ENCODE measurements at places on chromosomes 7 and 10. TPM values are rescaled to one million over a fixed set of nuclear protein-coding genes. Genes with fewer than 3 reads are reported as not detected.

DNA sequence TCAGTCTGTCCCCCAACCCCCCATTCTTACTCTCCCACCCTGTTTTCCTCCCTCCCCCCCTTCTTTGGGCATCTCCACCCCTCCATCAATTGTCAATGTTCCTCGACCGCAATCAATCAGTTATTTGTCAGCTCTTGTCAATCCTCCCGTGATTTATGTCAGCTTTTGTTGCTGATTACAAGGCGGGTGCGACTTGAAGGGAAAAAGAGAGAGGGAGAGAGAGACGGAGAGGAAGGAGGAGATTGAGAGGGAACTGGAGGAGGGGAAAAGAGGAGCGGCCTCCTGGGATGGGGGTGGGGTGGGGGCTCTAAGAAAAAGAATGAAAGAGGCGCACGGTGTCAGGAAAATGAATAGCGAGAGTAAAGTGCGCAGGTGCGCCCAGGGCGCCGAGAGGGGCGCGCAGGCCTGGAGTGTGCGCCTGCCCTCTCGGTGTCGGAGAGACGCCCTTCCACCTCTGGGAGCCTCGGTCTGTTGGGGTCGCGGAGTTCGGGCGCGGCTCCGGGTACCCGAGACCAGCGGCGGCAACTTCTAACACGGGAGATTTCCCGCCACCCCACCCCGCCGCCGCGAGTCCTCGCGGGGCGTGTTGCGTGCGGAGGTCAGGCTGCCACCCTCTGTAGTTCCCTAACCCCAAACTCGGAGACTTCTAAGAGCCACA, 1.1 kb upstream of the ZNF503 start:
- peaks cover 5% of the 10 kb centered on the region for H3K36me3 ChIP-seq
- peak overlapping the region; percentile 83 for H3K27ac ChIP-seq
- no peak for DNase-seq

CYP3A7 gene
- not detected for total RNA-seq

DNA sequence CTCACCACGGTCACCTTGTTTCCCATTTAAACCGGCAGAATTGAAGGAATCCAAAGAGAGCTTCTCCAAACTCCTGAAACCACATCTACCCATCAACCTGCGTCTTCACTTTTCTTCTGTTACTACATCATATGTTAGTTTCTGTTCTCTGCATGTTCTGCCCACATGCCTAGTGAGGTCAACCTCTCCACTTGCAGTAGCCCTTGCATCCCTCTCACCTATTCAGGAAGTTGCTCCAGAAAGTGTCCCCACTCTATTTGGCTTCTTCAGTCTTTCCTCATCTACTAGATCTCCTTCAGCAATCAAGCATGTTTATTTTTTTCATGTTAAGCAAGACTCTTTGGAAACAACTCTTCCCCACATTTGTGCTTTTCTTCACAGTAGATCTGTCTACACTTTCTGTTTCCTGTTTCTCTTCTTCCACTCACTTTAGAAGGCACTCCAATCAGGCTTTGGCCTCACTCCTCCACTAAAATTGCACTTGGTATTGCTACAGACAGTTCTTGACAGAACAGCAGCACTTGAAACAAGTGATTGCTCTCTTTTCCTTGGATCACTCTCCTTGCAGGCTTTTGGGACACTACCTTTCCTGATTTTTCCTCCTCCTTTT, 7.5 kb downstream of the SAMD9L start:
- H3K4me3 ChIP-seq, result no peak overlapping the region
- H3K36me3 ChIP-seq, result peaks cover 42% of the 10 kb centered on the region
- H3K27me3 ChIP-seq, result no peaks in the 10 kb centered on the region
- no peak for DNase-seq
- no peak overlapping the region for H3K27ac ChIP-seq

- no peaks in the 10 kb centered on the region for H3K36me3 ChIP-seq
- H3K4me1 ChIP-seq, result no peaks in the 10 kb centered on the region
- no peak overlapping the region for H3K27ac ChIP-seq
- no peak overlapping the region for H3K4me3 ChIP-seq
These were observed 3.9 kb upstream of the POU6F2 start for GRCh38 chr7:38973760-38974159.

DNA sequence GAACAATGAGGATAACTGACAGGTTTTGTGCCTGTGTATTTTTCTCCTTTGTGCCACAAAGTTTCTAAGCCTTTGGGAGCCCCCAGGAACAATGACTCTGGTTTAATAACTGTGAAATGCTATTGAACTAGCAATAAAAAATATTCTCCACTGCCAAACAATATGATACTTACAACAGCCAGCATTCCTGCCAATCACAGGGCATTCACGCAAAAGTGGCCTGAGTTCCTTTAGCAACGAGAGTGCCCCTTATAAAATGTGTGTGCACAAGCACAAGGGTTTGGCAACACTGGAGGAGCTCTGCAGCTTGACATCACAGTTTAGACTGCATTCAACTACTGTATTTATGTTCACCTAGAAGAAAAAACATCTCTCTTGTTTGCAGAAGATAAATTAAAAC, 412.9 kb upstream of the NFE2L3 start:
- DNase-seq, result no peak
- H3K27me3 ChIP-seq, result peaks cover 7% of the 10 kb centered on the region

GRCh38 chr7:94064541-94065191, 60.5 kb upstream of the BET1 start:
- H3K4me1 ChIP-seq, result peaks cover 12% of the 10 kb centered on the region
- peaks cover 44% of the 10 kb centered on the region for H3K27me3 ChIP-seq
- H3K36me3 ChIP-seq, result no peaks in the 10 kb centered on the region
- no peak overlapping the region for H3K4me3 ChIP-seq
- no peak overlapping the region for H3K27ac ChIP-seq
- no peak for DNase-seq

- H3K27me3 ChIP-seq, result no peaks in the 10 kb centered on the region
- no peak for DNase-seq
- H3K4me1 ChIP-seq, result no peaks in the 10 kb centered on the region
- H3K4me3 ChIP-seq, result no peak overlapping the region
These were observed 723.7 kb downstream of the SORCS1 start for GRCh38 chr10:106440767-106441166.

GRCh38 chr10:17006631-17007417, 122.8 kb downstream of the CUBN start:
- no peak for DNase-seq
- H3K27ac ChIP-seq, result no peak overlapping the region
- peaks cover 34% of the 10 kb centered on the region for H3K4me1 ChIP-seq
- no peak overlapping the region for H3K4me3 ChIP-seq
- no peaks in the 10 kb centered on the region for H3K36me3 ChIP-seq
- peaks cover 42% of the 10 kb centered on the region for H3K27me3 ChIP-seq

RASA4B gene
- 28.6 TPM for total RNA-seq

GRCh38 chr7:139777133-139777891, 486 bp downstream of the HIPK2 start:
- H3K4me1 ChIP-seq, result peaks cover 55% of the 10 kb centered on the region
- DNase-seq, result peak; percentile 81
- peaks cover 20% of the 10 kb centered on the region for H3K27me3 ChIP-seq
- peak overlapping the region; percentile 99 for H3K27ac ChIP-seq

- no peak overlapping the region for H3K27ac ChIP-seq
- H3K4me3 ChIP-seq, result no peak overlapping the region
- H3K4me1 ChIP-seq, result no peaks in the 10 kb centered on the region
- H3K27me3 ChIP-seq, result peaks cover 27% of the 10 kb centered on the region
These were observed 23.3 kb upstream of the SFTPA2 start for GRCh38 chr10:79583488-79584024.

- peak; percentile 65 for DNase-seq
- peaks cover 5% of the 10 kb centered on the region for H3K27me3 ChIP-seq
- H3K4me3 ChIP-seq, result peak overlapping the region; percentile 97
- peaks cover 6% of the 10 kb centered on the region for H3K36me3 ChIP-seq
These were observed 1.3 kb downstream of the MOSPD3 start for GRCh38 chr7:100613412-100614175.

DNA sequence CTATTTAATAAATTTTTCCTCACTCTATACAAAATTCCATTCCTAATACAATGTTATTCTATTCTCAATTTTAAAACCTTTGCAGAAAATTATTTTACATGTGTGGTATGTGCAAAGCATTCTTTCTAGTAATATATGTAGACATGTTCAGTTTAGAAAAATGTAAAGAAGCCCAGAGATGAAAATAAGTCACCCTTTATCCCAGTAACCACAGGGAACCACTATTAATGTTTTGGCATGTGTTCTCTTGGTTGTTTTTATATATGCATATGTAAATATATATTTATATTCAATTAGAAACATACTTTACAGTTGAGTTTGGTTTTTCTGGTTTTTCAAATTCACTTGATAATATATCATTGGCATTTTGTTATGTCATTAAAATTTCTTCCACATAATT, 14.8 kb upstream of the GLCCI1 start:
- DNase-seq, result no peak
- no peak overlapping the region for H3K27ac ChIP-seq
- H3K4me3 ChIP-seq, result no peak overlapping the region
- H3K4me1 ChIP-seq, result no peaks in the 10 kb centered on the region

HMX2 gene
- not detected for total RNA-seq

DNA sequence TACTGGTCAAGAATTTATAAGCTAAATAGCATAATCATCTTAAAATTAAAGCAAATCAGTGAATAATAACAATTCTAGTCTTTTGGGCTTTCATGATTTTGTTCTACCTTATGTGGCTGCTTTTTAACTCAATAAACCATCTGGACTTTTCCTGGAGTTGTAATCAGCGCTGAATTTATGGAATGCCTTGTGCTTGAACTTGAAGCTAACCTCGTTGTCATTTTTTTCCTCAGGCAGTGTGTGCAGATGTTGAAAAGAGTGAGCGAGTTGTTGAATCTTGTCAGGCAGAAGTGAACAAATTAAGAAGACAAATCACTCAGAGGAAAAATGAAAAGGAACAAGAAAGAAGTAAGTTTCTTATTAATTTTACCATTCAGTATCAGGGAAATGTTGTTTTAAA, 29.5 kb downstream of the ABRAXAS2 start:
- no peaks in the 10 kb centered on the region for H3K4me1 ChIP-seq
- no peak for DNase-seq
- no peak overlapping the region for H3K27ac ChIP-seq
- H3K4me3 ChIP-seq, result no peak overlapping the region
- H3K27me3 ChIP-seq, result no peaks in the 10 kb centered on the region

- no peaks in the 10 kb centered on the region for H3K36me3 ChIP-seq
- peaks cover 22% of the 10 kb centered on the region for H3K27me3 ChIP-seq
- no peak overlapping the region for H3K4me3 ChIP-seq
- H3K4me1 ChIP-seq, result no peaks in the 10 kb centered on the region
- no peak for DNase-seq
These were observed 50.9 kb downstream of the LSMEM1 start for GRCh38 chr7:112531675-112532074.

GRCh38 chr10:116779076-116779687, 36.8 kb upstream of the HSPA12A start:
- no peaks in the 10 kb centered on the region for H3K36me3 ChIP-seq
- H3K4me1 ChIP-seq, result no peaks in the 10 kb centered on the region
- DNase-seq, result no peak
- no peak overlapping the region for H3K4me3 ChIP-seq
- H3K27ac ChIP-seq, result no peak overlapping the region

GDI2 gene
- 307 TPM for total RNA-seq

DNA sequence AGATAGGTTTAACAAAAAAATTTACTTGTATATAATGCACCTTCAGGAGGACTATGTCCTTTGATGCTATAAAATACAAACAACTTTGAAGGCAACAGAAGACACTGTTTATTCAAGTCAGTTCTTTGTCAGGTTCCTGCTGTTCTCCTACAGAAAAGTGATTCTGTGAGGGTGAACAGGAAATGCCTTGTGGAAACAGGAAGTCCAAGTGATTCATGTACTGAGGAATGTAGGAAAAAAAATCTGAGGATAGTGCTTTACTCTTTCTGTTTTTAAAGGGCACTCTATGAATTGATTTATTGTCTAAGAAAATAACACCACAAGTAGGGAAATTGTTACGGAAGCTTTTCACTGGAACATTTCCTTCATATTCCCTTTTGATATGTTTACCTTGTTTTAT, 171.9 kb downstream of the HDAC9 start:
- no peaks in the 10 kb centered on the region for H3K27me3 ChIP-seq
- no peak overlapping the region for H3K27ac ChIP-seq
- no peaks in the 10 kb centered on the region for H3K36me3 ChIP-seq
- peaks cover 3% of the 10 kb centered on the region for H3K4me1 ChIP-seq

GRCh38 chr7:140702774-140703173, 6.3 kb downstream of the NDUFB2 start:
- no peak for DNase-seq
- H3K27ac ChIP-seq, result no peak overlapping the region
- H3K27me3 ChIP-seq, result no peaks in the 10 kb centered on the region
- H3K36me3 ChIP-seq, result peaks cover 36% of the 10 kb centered on the region
- H3K4me1 ChIP-seq, result peaks cover 17% of the 10 kb centered on the region
- H3K4me3 ChIP-seq, result no peak overlapping the region

GIMAP4 gene
- 62.7 TPM for total RNA-seq

GRCh38 chr10:8017277-8017676, 37.2 kb upstream of the GATA3 start:
- no peak overlapping the region for H3K4me3 ChIP-seq
- DNase-seq, result peak; percentile 27
- H3K27me3 ChIP-seq, result peaks cover 3% of the 10 kb centered on the region

- no peaks in the 10 kb centered on the region for H3K27me3 ChIP-seq
- DNase-seq, result no peak
- peak overlapping the region; percentile 7 for H3K27ac ChIP-seq
- H3K36me3 ChIP-seq, result no peaks in the 10 kb centered on the region
- H3K4me1 ChIP-seq, result peaks cover 2% of the 10 kb centered on the region
These were observed 123.9 kb downstream of the TAX1BP1 start for GRCh38 chr7:27863880-27864279.
